ENCODE measurements at places on chromosomes 12 and 14. TPM values are rescaled to one million over a fixed set of nuclear protein-coding genes. Genes with fewer than 3 reads are reported as not detected.

The HSP90AA1 gene
- total RNA-seq = 697 TPM

DNA sequence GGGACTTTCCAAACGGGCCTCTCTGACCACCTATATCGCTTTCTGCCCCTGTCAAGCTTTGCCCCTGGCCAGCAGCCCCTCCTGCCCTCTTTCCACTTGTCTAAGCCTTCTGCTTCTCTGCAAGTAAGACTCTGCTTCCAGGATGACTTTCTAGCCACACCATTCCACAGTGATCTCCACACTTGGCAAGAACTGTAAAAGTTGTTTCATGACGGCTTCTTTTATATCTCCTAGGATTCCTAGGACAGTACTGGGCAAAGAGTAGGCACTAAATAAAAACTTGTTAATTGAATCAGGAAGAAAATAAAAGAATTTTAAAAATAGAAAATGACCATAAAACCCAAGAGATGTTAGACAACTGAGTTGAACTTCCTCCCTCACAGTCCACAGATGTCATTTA is 1.8 kb upstream of the PTPN21 start:
- H3K4me3 ChIP-seq = no peak overlapping the region
- H3K4me1 ChIP-seq = peaks cover 31% of the 10 kb centered on the region
- H3K27me3 ChIP-seq = no peaks in the 10 kb centered on the region
- DNase-seq = peak; percentile 50
- H3K36me3 ChIP-seq = no peaks in the 10 kb centered on the region

- no peak overlapping the region for H3K4me3 ChIP-seq
- H3K36me3 ChIP-seq = peaks cover 3% of the 10 kb centered on the region
- no peaks in the 10 kb centered on the region for H3K27me3 ChIP-seq
- DNase-seq = no peak
- H3K27ac ChIP-seq = no peak overlapping the region
Observed at GRCh38 chr14:90730206-90730766, 85.9 kb downstream of the TTC7B start.

GRCh38 chr12:30399859-30400258 is 295.8 kb downstream of the IPO8 start:
- H3K4me3 ChIP-seq = no peak overlapping the region
- H3K27ac ChIP-seq = no peak overlapping the region
- H3K36me3 ChIP-seq = no peaks in the 10 kb centered on the region
- H3K4me1 ChIP-seq = no peaks in the 10 kb centered on the region
- no peaks in the 10 kb centered on the region for H3K27me3 ChIP-seq
- DNase-seq = no peak

The CABP1 gene
- total RNA-seq = 1.7 TPM

The TNS2 gene
- total RNA-seq = 13.3 TPM

The RNASE3 gene
- total RNA-seq = not detected

- H3K27me3 ChIP-seq = no peaks in the 10 kb centered on the region
- H3K36me3 ChIP-seq = no peaks in the 10 kb centered on the region
- H3K4me3 ChIP-seq = no peak overlapping the region
- H3K4me1 ChIP-seq = peaks cover 25% of the 10 kb centered on the region
Observed at GRCh38 chr12:27002141-27002540, 12.0 kb downstream of the TM7SF3 start.

Measured in SJCRH30 (cell line).